Astrocyte of the hippocampus (primary cell): ENCODE measurements at places on chromosomes 2 and 18.

DNA sequence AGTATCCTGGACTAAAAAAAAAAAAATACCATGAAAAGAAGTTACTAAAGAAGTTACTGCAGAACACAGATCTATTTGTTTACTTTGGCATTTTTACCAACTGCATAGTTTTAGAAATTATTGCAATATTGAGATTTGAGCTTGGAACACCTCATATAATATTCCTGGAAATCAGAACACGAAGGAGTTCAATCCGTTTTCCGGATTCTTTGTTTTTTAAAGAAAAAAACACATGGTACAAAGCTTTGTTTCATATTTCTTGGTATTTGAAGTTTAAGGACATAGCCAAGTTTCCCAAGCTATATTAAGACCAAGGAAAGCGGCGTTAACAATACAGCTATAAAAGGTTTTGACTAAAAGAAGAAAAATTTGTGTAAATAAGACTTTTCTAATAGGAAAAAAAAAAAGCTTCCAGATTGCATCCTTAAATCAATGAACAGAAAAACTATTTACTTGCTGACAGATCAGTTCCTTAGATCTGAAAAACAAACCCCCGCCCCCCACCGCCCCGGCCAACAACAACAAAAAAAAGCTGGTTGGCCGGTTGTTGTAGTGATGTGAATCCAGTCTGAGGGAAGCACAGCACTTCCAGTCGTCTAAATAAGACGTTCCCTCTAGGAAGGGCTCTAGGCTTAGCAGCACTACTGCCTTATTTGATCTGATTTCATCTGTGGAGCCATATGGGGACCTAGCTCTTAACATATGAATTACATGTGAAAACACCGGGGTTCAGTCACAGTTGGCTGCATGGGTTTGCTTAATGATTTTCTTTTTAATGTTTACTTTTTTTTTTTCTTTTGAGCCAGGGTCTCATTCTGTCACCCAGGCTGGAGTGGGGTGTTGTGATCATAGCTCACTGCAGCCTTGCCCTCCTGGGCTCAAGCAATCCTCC is 2.5 kb upstream of the RHOB start:
- peak; percentile 61 for DNase-seq

- DNase-seq: no peak
Measured at GRCh38 chr2:24809316-24810007, 16.2 kb downstream of the CENPO start.

GRCh38 chr2:172089005-172089504 is 3.7 kb downstream of the DLX1 start:
- DNase-seq: no peak

GRCh38 chr2:119697290-119698020 is 18.5 kb downstream of the TMEM177 start:
- no peak for DNase-seq

DNA sequence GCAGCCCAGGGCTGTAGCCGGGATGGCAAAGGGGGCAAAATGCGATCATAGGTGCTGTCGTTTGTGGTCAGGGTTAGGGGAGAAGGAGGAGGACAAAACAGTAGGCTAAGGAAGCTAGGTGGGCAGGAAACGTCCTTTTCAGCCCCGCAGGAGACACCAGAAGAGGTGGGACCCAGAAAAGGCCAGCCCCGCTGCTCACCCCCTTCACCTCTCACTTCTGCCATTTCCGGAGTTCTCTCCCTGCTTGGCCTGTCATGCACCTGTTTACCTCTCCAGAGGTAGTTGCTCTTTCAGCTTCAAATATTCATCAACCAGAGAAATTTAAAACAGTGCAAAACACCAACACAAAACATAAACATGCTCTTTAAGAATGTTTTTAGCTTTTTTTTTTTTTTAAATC is 849 bp downstream of the AQP4 start:
- DNase-seq: no peak

- no peak for DNase-seq
Measured at GRCh38 chr2:152126664-152127063, 27.8 kb upstream of the CACNB4 start.

- DNase-seq: no peak
Measured at GRCh38 chr18:10248738-10249137, 205.7 kb upstream of the APCDD1 start.

DNA sequence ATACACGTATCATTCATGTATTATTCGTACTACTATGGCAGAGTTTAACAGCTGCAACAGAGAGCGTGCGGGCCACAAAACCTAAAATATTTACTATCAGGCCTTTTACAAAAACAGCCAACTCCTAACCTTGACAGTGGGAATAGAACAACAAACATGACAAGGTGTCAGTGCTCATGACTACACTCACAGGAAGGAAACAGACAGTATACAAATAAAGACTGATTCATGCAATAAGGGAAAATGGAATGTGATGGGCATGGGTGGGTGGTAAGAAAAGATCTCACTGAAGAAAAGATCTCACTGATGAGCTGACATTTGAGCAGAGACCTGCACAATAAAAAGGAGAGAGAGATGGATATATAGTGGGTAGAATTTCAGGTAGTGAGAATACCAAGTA is 347.8 kb downstream of the ALK start:
- no peak for DNase-seq

DNA sequence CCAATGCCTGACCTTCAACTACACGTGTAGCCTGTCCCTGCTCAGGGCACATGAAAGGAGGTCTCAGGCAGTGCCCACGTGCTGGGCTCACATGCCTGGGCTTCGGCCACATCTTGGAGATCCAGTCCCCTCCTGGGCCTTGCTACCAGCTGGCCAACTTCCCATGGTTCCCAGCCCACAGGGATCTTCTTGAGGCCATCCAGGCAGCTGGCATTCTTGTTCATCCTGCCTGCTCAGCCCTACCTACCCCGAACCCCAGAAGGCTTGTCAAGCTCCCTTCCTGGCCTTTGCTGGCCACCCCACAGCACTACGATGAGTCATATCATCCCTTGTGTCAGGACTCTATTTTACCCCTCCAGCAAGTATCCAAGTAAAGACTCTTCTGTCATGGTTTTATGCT is 97.1 kb downstream of the ZBTB7C start:
- no peak for DNase-seq
